A549 (cell line): ENCODE measurements at places on chromosomes 12 and 14.
A peak's percentile ranks its signal among the peaks of the same experiment; 100 is the strongest.

DNA sequence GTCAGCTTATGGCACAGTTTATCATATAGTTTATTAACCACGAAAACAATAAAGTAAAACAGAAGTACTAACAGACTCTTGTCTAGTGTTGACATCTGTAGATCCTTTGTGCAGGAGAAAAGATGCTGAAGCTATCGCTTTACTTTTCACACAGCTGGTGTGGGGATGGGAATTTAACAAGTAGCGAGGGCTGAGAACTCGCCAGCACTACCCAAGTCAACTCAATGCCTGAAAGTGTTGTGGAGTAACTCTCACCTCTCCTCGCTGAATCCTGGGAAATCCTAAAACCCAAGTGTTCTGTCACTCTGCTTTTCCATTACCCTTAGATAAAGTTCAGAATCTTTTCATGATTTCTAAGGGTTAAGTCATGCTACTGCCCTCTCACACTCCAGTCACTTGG lies 264.2 kb downstream of the BMP4 start:
- no peak for DNase-seq

DNA sequence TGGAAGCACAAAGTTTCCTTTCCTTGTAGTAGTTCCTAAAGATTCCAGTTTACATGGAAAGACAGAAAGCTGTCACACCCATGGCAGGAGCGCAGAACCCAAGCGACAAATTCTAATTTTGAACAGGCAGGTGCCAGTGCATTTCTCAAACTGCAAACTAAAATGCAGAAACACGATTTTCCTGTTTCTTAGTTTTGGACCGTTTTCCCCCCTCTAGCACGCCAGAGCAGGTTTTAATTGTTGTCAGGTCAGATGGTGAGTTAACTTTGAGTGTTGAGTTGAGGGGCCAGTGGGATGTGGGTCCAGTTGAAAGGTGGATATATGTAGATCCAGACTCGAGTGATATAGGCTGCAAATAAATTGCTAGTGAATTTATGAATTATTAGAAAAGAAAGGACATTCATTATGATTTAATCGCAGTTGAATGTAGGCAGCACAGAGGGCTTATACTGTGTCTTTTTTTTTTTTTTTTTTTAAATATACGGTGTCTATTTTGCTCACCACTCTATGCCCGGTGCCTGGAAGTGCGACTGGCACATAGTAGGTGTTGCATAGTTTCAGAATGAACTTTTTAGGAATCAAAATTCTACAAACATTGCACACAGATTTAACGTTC lies 909 bp upstream of the ETFBKMT start:
- no peak for DNase-seq

GRCh38 chr14:26137161-26137560 lies 460.7 kb downstream of the NOVA1 start:
- no peak for DNase-seq

GRCh38 chr12:99154216-99154982 lies 493.2 kb upstream of the GARIN6 start:
- no peak for DNase-seq

- no peak for DNase-seq
Measured at GRCh38 chr12:106070611-106071010, 68.1 kb downstream of the NUAK1 start.

- DNase-seq: no peak
Measured at GRCh38 chr12:57992001-57992400, 50.6 kb downstream of the ATP23 start.

GRCh38 chr14:101819251-101819990 lies 57.9 kb downstream of the PPP2R5C start:
- DNase-seq: no peak

GRCh38 chr12:117718559-117718958 lies 250.2 kb downstream of the KSR2 start:
- DNase-seq: no peak

DNA sequence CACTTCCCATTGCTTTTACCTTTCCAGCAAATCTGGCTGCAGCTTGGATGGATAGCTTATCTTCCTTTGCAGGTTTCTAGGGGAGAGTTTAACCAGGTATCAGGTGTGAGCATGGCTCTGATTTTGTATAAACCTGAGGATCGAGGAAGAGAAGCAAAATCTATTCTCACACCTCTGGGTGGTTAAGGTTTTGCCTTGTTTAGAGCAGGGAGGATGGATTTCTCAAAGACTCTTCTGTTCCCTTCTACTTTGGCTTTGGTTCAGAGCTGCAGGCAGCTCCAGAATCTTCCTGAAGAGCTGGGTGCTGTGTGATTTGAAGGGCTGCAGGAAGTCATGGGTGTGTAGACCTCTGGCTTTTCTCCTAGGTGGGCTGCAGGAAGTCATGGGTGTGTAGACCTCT lies 1.7 kb downstream of the JDP2 start:
- no peak for DNase-seq

DNA sequence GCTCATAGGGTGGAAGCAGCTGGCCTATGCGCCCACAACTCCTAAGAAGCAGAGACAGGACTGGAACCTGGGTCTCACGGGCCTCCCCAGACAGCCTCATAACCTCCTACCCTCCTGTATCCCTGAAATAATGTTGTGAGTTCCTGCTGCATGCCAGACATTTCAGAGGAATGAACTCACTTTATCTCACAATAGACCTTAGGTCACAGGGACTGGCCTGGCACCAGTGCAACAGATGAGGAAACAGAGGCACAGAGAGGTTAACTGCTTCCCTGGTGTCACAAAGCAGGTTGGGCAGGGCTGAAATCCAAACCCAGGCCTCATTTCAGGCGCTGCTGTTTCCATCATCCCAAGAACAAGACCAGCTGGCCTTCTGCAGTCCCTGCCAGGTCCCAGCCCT lies 5.3 kb downstream of the PHETA1 start:
- peak; percentile 39 for DNase-seq

DNA sequence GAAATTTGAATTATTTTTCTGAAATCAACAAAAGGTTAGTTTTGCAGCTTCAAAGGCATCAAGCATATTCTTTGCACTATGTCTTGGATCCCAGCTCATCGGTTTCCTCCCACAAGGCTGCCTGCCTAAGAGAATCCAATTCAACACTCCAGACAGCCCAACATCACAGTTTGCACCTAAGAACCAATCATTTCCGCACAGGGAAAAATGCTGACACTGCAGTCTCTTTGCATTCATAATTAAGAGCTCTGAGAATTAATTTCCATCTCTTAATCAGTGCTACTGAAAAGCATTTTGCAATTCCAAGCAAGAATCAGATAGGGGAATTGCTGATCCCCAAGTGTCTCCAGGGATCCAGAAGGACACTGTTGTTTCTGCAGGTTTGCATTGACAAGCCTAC lies 175.9 kb downstream of the PIWIL1 start:
- DNase-seq: no peak

- DNase-seq: no peak
Measured at GRCh38 chr12:58711974-58712373, 208.3 kb downstream of the LRIG3 start.
